ENCODE measurements at places on chromosomes 3 and 15.

GRCh38 chr3:88812576-88812975, 294.8 kb upstream of the EPHA3 start:
- no peak for DNase-seq

- peak; percentile 7 for DNase-seq
Observed at GRCh38 chr3:73637042-73637441, 12.3 kb upstream of the PDZRN3 start.

- no peak for DNase-seq
Observed at GRCh38 chr3:15299036-15299435, 33.4 kb downstream of the SH3BP5 start.

- DNase-seq: no peak
Observed at GRCh38 chr3:197025736-197026480, 3.7 kb downstream of the MELTF start.

DNA sequence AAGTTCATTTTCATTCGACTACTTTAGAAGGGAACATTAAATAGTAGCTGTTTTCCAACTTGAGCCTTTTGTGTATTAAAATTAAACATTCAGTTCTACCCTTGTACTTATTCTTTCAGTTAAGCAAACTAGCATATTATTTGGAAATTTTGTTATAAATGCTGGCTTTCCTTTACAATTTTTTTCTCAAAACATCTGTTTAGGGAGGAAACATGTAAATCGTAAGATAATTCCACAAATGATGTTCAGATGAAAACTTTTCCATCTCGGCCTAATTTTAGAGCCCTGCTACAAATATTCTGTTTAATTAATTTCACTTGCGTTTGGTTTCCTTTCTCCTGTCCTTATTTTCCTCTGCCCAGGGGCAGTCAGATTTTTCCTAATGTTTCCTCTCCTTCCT, 476.2 kb upstream of the RGMA start:
- DNase-seq: no peak

DNA sequence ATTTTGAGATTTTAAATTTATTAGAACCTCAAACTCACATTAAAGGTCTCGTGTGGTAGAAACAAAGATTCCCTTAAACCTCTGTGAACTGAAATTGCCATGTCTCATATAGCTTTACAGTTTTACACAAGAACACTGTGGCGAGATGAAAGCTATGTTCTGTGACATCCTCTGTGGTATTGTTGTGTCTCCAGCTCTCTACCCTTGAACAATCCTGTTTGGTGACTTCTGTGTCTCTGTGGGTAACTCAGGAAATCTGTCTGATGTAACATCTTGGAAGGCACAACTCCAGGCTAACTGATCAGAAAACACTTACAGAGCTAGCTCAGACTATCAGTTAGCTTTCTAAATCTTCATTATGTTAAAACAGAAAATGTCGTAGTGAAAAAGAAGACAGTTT, 318.8 kb upstream of the GBE1 start:
- DNase-seq: no peak

DNA sequence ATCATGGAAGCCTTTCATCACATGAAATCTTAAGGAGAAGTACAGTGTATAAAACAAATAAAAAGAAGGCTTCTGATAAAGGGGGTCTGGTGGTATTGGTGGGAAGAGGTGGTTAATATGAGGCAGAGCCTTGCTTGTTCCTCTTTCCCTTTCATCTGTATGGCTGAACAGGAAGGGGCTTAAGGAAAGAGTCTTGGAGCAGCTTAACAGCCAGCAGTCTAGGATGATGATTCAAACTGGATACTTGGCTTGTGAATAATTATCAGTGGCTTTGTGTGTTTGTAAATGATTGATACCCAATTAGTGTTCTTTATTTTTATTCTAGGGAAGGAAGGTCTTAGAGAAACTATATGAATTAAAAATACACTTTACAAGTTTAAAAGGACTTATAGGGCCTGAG, 29.1 kb upstream of the TCAIM start:
- DNase-seq: no peak

DNA sequence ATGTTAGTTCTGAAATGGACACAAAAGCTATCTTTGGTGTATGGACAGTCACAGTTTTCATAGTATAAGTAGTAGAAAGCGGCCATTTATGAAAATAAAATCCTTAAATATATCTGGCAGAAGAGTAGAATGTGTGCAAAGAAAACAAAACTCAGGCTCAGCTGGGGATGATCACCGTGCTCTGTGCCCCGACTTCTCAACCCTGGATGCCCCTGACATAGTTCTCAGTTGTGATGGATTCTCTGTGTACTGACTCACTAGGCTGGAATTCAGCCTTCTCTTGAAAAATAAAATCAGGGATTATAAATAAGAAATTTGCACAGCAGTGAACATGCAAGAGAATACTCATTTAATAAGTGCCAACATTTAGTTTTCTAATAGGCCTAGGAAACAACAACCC, 925.1 kb upstream of the NR2F2 start:
- no peak for DNase-seq

DNA sequence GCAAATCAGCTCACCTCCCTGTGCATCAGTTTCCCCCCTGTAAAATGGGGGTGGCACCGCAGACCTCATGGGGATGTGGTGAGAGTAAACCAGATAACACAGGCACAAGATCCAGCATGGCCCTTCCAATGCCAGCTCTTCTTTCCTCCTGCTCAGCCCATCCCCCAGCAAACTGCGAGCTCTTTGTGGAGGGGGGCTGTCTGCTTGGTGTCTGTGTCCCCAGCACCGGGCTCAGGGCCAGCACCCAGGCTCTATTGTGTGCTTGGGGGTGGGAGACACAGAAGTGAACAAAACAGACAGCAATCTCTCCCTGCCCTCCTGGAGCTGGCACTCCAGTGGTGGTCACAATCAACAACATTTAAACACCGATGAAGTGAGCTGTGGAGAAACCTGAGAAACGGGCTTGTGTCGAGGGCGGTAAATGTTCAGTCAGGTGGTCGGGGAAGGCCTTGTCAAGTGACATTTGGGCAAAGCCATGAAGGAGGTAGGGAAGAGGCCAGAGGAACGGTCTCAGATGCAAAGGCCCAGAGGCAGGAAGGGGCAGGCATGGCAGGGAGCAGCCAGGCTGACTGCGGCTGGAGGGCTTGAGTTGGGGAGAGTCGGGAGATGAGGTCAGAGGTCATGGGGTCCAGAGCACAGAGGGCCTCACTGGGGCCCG, 28.4 kb downstream of the GRIP2 start:
- no peak for DNase-seq

DNA sequence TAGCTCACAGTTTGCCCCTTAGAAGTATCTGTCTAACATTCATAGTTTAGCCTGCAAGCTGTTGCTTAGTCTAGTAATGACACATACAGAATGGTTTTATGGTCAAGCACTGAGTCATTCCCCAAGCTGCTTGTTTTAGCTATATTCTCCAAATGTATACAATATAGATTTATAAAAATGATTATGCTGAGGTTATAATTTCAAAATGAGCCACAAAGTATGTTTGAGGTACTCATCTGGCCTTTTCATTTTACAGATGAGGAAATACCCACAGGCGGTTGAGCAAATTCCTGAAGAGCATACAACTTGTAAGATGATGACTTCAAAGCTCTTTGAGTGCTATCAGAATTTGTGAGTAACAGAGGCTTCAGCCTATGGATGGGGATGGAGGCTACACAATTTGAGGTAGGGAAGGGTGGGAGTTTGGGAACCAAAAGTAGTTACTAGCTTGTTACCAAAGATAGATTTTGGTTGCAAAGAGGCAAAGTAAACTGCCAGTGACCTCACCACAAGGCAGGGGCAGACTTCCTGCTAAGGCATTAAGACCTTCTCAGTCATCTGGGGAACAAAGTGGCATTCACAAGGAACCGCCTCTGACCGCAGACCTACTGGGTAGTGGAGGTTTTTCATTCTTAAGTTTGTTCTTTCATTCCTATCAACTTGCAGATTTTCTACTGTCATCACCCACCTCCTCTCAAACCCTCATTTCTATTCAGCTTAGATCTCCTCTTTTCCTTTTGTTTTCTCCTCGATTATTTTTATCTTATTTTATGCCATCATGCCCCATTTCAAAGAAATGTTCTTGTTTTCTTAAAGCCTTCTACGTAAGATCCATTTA, 257.2 kb upstream of the NECTIN3 start:
- DNase-seq: no peak

- DNase-seq: no peak
Observed at GRCh38 chr3:99586701-99587100, 51.7 kb upstream of the COL8A1 start.

GRCh38 chr3:113261626-113262303, 50.4 kb downstream of the BOC start:
- no peak for DNase-seq

DNA sequence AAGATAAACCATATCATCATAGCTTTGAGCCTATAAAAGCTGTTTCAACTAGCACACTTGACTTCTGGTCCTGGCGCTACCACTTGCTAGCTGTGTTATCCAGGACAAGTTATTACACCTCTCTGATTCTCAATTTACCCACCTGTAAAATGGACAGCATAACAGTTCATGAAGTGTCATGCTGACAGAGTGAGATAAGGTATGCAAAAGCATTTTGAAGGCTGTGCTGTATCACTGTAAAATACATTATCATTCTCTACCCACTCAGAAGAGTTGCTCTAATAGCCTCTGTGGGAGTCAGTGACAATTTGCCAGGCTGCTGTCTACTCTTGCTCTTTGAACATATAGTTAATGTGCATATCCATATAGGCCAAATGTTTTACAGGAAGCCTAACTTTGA, 93.0 kb downstream of the SSR3 start:
- DNase-seq: no peak

- DNase-seq: no peak
Observed at GRCh38 chr3:174863488-174863887, 4.4 kb downstream of the NAALADL2 start.

DNA sequence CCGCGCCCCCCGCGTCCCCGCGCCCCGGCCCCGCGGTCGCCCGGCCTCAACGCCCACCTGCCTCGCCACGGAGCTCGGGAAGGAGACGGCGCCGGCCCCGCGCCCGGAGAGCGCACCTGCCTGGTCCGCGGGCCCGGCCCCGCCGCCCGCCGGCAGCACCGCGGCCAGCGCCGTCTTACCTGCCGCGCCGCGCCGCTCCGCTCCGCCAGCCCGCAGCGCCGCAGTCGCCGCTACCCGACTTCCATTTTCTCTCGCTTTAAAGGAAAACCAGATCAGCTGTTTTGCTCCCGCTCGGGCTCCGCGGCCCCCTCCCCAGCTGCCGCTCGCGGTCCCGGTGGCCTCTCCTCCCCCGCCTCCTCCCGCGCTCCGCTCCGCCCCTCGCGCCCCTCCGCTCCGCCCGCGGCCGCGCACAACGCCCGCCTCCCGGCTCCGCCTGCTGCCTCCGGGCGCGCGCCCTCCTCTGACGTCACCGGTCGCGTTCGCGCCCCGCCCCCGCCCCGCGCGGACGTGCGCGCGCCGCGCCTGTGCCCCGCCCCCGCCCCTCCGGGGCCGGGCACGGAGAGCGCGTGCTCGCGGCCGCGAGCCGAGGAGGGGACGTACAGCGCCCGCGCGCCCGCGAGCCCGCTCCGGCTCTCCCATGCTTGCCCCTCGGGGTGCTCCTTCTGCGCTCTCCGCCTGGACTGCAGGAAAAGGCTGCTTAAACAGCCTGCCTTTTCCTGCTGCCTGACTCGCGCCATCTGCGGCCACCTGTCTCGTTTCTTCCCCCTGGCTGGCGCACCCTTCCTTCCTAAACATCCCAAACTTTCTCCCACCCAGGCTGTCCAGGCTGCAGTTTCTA, 159.8 kb upstream of the CHRNA7 start:
- DNase-seq: peak; percentile 88

DNA sequence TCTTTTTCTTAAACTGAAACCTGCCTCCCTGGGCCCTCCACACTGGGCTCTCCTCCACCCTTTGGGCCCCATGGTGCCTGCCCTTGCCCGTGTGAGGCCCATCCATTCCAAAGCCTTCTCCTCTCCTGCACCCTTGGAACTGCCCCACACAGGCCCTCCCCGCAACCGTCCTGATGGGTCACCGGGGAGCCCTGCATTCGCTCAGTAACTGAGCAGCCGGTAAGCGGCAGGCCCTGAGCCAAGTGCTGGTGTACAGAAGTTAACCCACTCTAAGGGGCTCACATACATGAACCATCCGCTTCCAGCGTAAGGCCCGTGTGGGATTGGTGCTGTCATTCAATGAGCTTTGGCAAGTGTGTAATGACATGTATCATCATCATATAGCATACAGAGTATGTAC, 5.4 kb upstream of the LRRC15 start:
- DNase-seq: no peak

DNA sequence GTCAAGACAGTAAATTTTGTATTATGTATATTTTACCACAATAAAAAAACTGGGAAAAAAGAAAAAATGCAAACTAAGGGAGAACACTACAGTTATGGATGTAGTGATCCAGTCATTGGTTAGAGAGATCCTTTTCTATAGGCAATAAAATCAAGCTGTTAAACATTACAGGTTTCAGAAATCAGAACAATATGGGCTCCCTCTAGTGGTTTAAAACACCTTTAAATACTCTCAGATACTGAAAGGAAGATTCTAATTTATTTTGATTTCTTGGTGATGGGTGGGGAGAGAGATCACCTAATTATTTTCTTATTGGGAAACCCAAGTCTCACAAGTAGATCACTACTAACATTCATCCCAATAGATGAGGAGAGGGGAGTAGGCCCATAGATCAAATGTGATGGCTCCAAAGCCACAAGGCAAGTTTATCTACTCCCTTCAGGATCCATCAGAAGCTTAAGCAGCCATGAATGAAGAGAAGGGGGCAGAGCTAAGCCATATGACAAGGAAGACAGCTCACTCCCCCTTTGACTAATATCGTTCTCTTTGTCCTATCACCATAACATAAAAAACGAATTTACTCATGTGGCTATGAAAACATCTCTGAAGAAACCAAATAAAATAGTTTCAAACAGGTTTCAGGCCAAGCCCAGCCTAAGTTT, 118.6 kb downstream of the ANO10 start:
- peak; percentile 37 for DNase-seq

GRCh38 chr15:93228546-93228945, 139.5 kb upstream of the RGMA start:
- DNase-seq: no peak

DNA sequence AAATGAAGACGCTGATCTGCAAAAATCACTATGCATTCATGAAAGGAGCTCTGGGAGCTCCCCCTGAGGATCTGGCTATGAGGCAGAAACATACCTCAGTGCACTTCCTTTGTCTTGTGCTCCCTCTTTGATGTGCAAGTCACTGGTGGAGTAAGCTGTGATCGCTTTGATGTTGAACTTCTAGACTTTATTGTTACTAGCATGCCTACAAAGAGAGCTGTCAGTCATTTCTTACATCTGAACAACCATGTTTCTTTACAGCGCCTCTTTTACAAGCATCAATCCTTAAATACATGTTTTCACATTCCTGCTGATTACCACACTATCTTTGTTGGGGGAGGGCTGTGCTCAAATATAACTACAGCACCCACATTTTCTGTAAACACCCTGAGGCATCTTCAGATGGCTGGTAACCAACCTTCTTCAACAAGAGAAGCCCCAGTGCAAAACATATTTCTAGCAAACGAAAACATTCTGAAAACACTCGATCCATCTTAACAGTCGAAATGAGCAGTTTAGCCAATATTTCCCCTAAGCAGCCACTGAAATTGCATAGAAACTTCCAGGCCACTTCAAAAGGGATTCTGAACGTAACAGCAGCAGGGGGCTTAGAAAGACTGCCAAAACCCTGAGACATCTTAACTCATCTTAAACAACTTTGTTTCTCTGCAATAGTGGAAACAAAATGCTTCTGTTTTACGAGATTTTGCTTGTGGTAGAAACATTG, 101.9 kb upstream of the ICE2 start:
- DNase-seq: no peak

GRCh38 chr15:67480741-67481140, 40.2 kb upstream of the C15orf61 start:
- DNase-seq: no peak
